SJCRH30 (cell line): ENCODE measurements at places on chromosomes 16 and 17. TPM values are rescaled to one million over a fixed set of nuclear protein-coding genes. Genes with fewer than 3 reads are reported as not detected.

DNA sequence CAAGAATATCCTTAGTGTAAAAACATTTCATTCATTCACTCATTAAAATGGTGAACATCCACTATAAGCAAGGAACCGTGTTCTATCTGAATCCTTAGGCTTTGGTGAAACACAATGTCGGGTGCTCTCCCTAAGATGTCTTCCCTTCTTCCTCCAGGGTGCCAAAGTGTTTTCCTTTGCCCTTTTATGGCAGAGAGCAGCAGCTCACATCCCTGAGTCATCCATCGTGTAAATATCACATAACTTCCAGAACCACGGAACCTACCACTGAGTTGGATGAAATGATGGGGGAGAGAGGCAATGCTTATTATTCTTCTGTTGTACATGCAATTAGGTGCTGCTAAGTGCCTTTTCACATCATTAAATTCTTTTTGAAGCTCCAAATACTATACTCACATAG lies 50.2 kb downstream of the DNAH3 start:
- DNase-seq, result no peak
- no peaks in the 10 kb centered on the region for H3K36me3 ChIP-seq
- peaks cover 10% of the 10 kb centered on the region for H3K4me1 ChIP-seq
- no peaks in the 10 kb centered on the region for H3K27me3 ChIP-seq

DNA sequence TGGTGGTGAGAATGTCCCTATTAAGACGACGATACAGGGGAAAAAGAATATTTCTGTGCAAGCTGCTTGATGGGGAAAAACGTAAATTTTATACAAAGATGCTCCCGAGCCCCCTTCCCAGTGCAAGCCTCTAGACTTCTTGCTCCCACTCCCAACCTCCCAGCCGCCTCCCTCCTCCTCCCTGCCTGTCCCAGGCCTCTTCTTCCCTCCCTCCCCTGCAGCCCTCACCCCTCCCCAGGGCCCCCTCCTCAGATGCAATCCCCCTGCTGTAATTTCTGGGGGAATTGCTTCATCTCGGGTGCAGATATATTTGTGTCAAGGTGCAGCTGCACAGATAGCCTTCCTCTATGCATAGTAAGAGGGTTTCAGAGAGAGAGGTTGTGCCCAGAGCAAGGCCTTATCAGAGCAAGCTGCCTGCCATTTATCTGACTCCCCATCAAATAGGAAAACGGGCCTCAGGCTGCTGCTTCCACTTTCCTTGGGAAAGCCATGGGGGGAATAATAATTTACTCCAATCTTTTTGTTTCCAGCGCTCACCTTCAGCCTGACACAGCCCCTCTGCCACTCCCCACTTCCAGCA lies 47.4 kb upstream of the LHX1 start:
- no peaks in the 10 kb centered on the region for H3K36me3 ChIP-seq
- no peak overlapping the region for H3K27ac ChIP-seq
- peaks cover 24% of the 10 kb centered on the region for H3K4me1 ChIP-seq
- no peak overlapping the region for H3K4me3 ChIP-seq

DNA sequence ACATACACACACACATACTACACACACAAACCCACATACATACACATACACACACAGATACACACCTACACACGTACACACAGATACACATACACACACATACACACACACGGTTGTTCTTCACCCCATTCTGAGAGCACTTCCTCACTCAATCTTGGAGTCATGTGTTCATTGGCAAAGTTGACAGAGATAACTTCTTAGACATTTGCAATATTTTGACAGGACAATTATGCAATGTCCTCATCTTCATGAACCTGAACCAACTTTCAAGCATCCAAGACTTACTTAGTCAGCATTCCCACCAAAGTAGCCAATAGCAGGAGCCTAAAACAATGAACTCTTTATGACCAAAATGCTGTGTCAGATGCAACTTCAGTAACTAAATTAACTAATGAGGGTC lies 77.1 kb upstream of the DNAH17 start:
- H3K27me3 ChIP-seq, result no peaks in the 10 kb centered on the region
- no peak overlapping the region for H3K27ac ChIP-seq
- DNase-seq, result no peak
- no peak overlapping the region for H3K4me3 ChIP-seq
- no peaks in the 10 kb centered on the region for H3K36me3 ChIP-seq
- H3K4me1 ChIP-seq, result peaks cover 26% of the 10 kb centered on the region

Gene MMP15
- total RNA-seq, result 3.5 and 3.9 TPM in 2 replicates

GRCh38 chr16:76650582-76650981 lies 373.4 kb downstream of the CNTNAP4 start:
- H3K27me3 ChIP-seq, result no peaks in the 10 kb centered on the region
- no peaks in the 10 kb centered on the region for H3K36me3 ChIP-seq
- H3K27ac ChIP-seq, result no peak overlapping the region
- H3K4me1 ChIP-seq, result no peaks in the 10 kb centered on the region
- no peak overlapping the region for H3K4me3 ChIP-seq

Gene CIAPIN1
- total RNA-seq, result 84.8 and 90.5 TPM in 2 replicates

DNA sequence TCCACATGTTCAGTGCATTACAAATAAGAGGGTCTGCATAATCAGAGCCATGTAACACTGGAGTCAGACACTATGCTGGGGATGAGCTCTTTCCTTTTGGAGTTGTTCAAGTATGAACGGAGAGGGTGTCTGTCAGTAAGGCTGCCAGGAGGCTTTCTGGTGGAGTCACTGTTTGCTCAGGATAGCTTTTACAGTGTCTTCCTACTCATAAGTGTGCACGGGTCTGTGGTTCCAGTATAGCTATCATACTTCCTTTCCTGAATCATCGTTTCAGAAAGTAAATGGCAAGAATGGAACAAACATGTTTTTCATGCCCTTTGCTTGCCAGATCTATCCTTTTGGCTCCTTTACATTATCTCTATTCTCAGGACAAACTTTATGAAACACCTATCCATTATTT lies 152.7 kb upstream of the CDH11 start:
- H3K27ac ChIP-seq, result no peak overlapping the region
- no peaks in the 10 kb centered on the region for H3K27me3 ChIP-seq
- no peaks in the 10 kb centered on the region for H3K4me1 ChIP-seq
- no peak for DNase-seq
- no peak overlapping the region for H3K4me3 ChIP-seq

Gene EVPL
- total RNA-seq, result 0.63 and 1.1 TPM in 2 replicates

GRCh38 chr17:80297996-80298560 lies 37.4 kb downstream of the RNF213 start:
- H3K4me3 ChIP-seq, result no peak overlapping the region
- H3K27ac ChIP-seq, result no peak overlapping the region
- H3K4me1 ChIP-seq, result no peaks in the 10 kb centered on the region
- DNase-seq, result no peak
- H3K36me3 ChIP-seq, result peaks cover 7% of the 10 kb centered on the region; the same call in 1 of the 2 replicates
- H3K27me3 ChIP-seq, result no peaks in the 10 kb centered on the region

Gene EME1
- total RNA-seq, result 18.4 and 20.8 TPM in 2 replicates

Gene COX6A2
- not detected in 2 replicates for total RNA-seq

GRCh38 chr17:82736511-82737185 lies 1.2 kb downstream of the FN3K start:
- no peak for DNase-seq
- no peak overlapping the region for H3K27ac ChIP-seq
- no peaks in the 10 kb centered on the region for H3K4me1 ChIP-seq
- H3K4me3 ChIP-seq, result no peak overlapping the region

DNA sequence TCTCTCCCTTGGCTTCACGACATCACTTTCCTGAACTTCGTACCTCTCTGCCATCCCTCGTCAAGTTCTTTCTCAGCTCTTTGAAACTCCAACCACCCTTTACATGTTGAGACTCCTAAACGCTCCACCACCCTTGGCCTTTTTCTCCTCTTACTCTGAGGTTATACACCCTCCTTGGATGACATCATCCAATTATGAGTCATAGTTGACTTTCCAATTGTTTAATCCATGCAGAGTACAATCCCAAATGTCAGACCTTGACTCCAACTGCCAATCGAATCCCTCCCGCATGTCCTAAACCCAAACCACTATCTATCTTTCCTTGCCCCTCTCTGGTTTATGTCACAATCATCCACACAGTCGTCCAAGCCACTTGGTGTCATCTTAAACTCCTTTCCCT lies 18.4 kb upstream of the C16orf82 start:
- H3K4me1 ChIP-seq, result no peaks in the 10 kb centered on the region
- no peaks in the 10 kb centered on the region for H3K27me3 ChIP-seq
- DNase-seq, result no peak

DNA sequence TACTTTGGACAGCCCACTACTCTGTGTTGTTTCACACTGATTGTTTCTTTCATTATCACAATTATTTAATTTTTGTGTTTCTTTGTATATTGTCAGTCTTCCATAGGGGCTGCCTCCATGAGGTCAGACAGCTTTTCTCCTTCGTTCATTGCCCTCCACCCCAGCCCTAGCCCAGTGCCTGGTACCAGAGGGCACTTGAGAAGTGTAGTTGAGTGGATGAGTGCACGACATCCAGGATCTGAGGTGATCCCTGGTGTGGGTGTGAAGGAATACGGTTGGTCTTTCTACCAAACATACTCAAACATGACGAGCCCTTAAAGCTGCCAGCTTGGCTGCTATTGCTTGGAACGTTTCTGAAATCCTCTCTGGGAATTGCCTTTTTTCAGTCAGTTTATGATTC lies 37.9 kb downstream of the DHRS7B start:
- no peaks in the 10 kb centered on the region for H3K36me3 ChIP-seq
- H3K27ac ChIP-seq, result no peak overlapping the region
- H3K4me3 ChIP-seq, result no peak overlapping the region
- DNase-seq, result no peak

Gene SULT1A2
- not detected in 2 replicates for total RNA-seq

- no peak overlapping the region for H3K27ac ChIP-seq
- H3K27me3 ChIP-seq, result no peaks in the 10 kb centered on the region
- no peaks in the 10 kb centered on the region for H3K36me3 ChIP-seq
- no peak for DNase-seq
- peaks cover 4% of the 10 kb centered on the region; the same call in 1 of the 2 replicates for H3K4me1 ChIP-seq
These were observed 13.6 kb upstream of the TERF2 start for GRCh38 chr16:69399361-69399760.

DNA sequence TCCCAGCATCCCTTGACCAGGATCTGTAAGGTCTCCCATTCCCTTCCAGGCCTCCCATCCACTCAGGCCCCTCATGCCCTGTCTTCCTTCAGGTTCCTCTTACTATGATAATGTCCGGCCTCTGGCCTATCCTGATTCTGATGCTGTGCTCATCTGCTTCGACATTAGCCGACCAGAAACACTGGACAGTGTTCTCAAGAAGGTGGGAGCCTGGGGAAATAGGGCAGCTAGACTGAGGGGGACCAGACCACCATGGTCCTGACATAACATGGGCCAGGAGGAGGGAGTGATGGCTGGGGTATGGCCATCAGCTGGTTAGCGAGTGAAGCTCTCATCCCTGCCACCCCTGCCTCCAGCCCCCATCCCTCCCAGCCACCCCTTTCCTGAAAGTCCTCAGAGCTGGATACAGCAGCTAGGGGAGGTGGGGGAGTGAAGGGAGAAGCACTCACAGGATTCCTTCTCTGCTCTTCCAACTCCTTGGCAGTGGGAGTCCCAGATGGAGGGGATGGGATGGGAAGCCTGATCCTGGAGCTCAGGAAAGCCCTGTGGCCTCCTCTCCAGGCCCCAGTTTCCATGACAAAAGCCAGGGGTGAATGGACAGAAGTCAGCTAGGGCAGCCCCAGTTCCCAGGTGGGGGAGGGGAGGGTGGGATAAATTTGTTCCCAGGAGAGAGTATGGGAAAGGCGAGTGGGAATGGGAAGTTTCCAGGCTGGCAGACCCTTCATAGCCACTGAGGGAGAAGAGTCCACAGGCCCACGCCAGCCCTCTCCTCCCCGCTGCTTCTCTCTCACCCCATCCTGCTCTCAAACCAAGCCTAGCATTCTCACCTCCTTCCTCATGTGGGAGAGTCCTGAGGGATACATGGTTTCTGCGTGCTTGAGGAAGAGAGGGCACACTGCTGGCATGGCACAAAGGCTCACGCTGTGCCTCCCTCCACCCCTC lies 2.3 kb downstream of the RND2 start:
- H3K36me3 ChIP-seq, result no peaks in the 10 kb centered on the region
- H3K27me3 ChIP-seq, result peaks cover 5% of the 10 kb centered on the region; the same call in 1 of the 2 replicates
- peaks cover 9% of the 10 kb centered on the region for H3K4me1 ChIP-seq
- no peak for DNase-seq

- no peaks in the 10 kb centered on the region for H3K27me3 ChIP-seq
- H3K36me3 ChIP-seq, result no peaks in the 10 kb centered on the region
- no peak for DNase-seq
- no peak overlapping the region for H3K4me3 ChIP-seq
- H3K27ac ChIP-seq, result no peak overlapping the region
These were observed 43.8 kb upstream of the SMPD3 start for GRCh38 chr16:68492151-68492542.

Gene PIMREG
- 87.2 and 94.7 TPM in 2 replicates for total RNA-seq

DNA sequence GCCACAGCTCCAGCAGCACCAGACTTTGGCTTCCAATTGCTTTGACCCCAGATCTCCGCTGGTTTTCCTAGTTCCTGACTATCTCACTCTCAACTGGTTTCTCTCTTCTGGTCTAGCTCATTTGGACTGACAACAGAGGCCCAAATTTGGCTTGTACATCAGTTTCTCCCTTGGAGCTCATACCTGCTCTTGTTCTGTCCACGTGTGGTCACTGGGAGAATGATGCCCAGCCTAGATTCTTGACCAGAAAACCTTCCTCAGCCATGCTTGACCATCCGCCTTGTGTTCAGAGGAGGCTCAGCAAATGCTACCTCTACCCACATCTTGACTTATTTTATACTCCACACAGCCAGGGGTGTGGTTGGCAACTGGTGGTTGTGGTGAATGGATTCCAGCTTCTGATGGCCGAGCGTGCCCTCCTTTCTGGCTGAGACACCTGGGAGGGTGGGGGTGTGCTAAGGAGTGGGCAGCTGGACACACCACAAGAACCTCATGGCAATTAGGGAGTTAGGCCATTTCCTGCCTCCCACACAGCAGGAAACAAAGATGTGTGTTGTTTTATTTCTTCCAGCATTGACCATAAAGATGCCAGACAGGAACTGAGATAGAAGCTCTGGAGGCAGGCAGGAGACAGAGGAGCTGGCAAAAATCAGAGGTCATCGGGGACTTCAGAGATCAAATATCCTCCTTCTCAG lies 93.8 kb upstream of the FAM20A start:
- peak; percentile 95 for DNase-seq
- H3K4me1 ChIP-seq, result peaks cover 72% of the 10 kb centered on the region
- peak overlapping the region; percentile 87 for H3K27ac ChIP-seq
- no peak overlapping the region for H3K4me3 ChIP-seq
- no peaks in the 10 kb centered on the region for H3K27me3 ChIP-seq

GRCh38 chr17:27494192-27495091 lies 38.2 kb downstream of the KSR1 start:
- DNase-seq, result peak; percentile 50
- no peak overlapping the region for H3K27ac ChIP-seq
- H3K4me3 ChIP-seq, result no peak overlapping the region
- H3K27me3 ChIP-seq, result no peaks in the 10 kb centered on the region
- H3K36me3 ChIP-seq, result no peaks in the 10 kb centered on the region

- H3K27me3 ChIP-seq, result no peaks in the 10 kb centered on the region
- H3K27ac ChIP-seq, result peak overlapping the region; percentile 45
- DNase-seq, result peak; percentile 50
- H3K4me1 ChIP-seq, result peaks cover 49% of the 10 kb centered on the region
- H3K36me3 ChIP-seq, result no peaks in the 10 kb centered on the region
These were observed 21.4 kb downstream of the ADORA2B start for GRCh38 chr17:15966183-15966878.

Gene NKD1
- 0.02 TPM in 1 of 2 replicates, not detected in the other for total RNA-seq
